ENCODE measurements at places on chromosomes 3 and 15.
A peak's percentile ranks its signal among the peaks of the same experiment; 100 is the strongest.

DNA sequence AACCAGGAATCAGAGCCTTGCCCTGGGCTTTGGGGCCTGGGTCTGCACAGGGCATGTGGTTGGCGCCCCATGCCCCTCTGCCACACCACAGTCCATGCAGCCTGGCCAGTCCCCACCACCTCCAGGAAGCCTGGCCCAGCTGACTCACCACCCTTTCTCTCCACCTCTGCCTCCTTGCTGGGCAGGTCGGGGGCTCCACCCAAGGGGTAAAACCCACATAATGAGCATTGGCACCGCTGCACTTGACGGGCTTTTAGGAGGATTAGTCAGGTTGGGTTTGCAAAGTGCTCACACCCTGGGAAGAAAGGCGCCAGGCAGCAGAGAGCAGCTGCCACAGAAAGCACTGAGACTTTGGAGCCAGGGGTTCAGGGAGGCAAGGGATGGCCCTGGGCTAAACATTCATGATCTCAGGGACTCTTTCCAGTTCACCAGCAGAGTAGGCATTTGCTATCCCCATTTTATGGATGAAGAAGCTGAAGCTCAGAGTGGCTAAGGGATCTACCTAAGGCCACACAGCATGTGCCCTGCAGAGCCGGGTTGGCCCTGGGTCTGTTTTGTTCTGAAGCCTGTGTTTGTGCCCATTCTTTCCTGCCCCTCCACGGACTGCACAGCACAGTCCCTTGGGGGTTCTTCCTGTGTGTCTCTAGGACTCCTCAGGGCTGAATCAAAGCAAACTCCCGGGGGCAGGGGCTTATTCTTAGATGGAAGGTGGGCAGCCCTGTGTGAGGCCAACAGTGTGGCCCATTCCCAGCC is 113.4 kb downstream of the ETFA start:
- peak; percentile 56 for DNase-seq

- DNase-seq = no peak
These were observed 42.2 kb upstream of the PTX3 start for GRCh38 chr3:157394411-157394810.

GRCh38 chr15:83474578-83474977 is 27.4 kb downstream of the SH3GL3 start:
- DNase-seq = no peak

DNA sequence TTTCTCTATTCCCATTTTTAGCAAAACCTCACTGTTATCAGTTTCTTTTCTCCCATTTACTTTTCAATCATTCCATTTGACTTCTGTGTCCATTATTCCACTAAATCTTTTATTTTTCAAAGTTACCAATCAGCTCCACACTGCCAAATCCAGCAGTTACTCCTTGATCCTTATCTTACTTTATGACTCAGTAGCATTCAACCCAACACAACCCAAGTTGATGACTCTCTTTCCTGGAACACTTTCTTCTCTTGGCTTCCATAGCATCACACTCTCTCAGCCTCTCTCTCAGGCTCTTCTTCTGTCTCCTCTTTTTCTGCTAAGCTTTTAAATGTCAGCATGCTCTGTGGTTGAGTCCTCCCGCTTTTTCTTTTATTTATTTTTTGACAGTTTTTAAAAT is 36.3 kb downstream of the RASGRP1 start:
- no peak for DNase-seq

- DNase-seq = no peak
These were observed 85.7 kb downstream of the CRYGS start for GRCh38 chr3:186458306-186459107.

GRCh38 chr3:46861605-46862368 is 1.5 kb downstream of the MYL3 start:
- peak; percentile 53 for DNase-seq

DNA sequence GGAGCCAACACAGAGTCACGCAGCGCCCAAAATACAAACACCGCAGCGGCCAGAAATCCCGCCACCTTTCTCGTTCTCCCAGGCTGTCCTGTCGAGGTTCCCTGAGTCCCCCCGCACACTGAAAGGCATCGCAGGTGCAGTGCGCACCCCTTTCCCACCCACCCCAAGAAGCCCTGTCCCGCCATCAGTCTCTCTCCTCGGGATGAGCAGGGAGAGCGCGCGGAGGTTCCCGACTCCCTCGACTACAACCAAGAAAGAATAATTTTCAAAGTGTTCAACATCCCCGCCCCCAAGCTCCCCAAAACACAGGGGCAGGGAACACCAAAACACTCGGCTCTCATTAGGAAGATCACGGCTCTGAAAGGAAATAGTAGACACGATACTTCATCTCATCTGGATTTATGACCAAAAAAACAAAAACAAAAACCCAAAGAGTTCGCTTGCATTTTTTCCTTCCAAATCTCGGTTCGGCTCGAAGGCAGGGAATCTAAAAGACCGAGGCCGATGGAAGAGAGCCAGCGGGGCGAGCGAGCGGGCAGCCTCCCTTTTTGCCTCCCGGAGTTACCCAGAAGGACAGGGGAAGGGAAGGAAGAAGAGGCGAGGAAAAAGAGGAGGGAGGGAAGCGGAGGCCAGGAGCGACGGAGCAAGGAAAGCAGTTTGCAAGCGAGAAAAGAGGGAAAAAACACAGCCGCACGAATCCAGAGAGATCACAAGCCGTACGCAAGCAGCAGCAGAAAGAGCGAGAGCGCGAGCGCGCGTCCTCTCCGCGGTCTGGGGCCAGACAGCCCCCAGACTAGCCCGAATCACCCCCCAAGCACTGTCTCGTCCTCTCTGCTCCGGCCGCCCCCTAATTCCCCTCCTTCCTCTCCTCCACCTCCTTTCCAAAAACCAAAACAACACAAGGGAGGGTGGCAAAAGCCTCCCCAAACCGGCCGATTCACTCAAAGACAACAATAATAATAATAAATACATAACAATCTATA is 808 bp downstream of the BCL6 start:
- DNase-seq = peak; percentile 85

DNA sequence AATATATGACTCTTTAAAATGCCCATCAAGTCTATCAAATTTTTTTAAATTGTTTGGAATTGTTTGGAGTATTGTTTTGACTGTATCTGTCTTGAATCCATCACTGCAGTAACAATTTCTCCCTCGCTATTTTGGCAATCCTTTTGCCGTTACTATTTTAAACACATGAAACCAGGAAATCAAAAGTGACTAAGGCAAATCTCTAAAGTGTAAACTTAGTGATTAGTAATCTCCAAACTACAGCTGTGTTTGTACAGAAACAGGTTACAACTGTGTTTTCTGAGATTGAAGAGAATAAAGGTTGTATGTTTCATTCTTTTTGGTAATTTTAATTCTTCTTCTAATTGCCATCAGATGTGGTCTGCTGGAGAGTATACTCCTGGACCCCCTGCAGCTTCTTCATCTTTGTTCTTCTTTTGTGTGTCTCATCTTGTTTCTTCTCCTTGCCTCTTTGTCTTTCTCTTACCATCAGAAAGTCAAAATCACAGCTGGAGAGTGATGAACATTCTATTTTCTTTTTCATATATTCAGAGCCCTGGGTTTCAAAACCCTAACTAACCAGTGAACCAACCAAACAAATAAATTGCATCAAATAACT is 465.4 kb downstream of the RBMS3 start:
- no peak for DNase-seq

GRCh38 chr3:14793126-14793857 is 25.5 kb upstream of the FGD5 start:
- DNase-seq = peak; percentile 75

- DNase-seq = no peak
These were observed 5.7 kb downstream of the GRM2 start for GRCh38 chr3:51712511-51712931.

GRCh38 chr15:65300924-65301441 is 3.5 kb upstream of the RNU5B-1 start:
- DNase-seq = no peak

- DNase-seq = no peak
These were observed 17.5 kb downstream of the COPS2 start for GRCh38 chr15:49137861-49138260.

DNA sequence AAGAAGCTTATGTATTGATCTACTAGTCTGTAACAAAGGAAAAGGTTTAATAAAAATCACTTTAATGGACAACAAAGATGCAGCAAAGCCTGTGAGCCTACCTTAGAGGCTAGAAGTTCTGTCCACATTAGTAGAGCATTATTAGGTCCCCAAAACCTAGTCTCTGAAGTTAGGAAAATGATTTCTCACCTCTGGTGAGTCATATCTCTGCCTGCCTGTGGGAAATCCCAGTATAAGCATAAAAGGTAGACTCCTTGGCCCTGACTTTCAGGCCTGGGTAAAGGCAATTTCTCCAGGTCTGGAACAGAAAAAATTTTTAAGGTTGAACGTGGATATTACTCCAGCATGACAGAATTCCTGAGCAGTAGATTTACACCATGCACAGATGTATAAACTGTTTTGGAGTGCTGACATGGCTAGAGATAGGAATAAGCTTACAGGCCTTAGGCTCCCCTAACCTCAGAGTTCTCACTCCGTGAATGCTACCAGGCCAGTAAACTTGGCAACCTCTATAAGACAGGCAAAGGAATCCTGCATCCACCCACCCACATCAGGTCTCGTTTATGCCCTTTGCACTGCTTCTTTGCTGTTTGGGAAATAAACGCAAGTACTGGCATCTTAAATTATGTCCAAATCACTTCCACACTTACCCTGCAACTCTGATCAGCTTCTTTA is 104.1 kb downstream of the SERPINI1 start:
- DNase-seq = no peak

DNA sequence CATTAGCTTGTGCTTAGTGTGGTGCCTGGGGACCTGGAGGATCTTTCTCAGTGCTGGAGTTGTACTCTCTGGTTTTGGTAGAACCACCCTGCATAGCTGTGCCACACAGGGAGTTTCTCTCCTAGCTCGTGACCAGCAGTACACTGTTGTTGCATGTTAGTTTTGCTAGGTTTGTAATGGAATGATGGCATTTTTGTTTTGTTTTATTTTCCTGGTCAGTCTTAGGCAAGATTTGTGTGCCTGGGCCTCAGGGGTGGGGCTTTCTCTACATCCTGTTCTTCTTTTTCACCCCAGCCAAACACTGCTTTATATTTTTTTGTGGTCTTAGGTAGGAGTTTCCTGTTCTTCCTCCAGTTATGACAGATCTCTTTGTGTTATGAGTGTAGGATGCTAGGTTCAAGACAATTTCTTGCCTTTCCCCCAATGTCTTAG is 534.5 kb upstream of the KCNMB2 start:
- DNase-seq = no peak

DNA sequence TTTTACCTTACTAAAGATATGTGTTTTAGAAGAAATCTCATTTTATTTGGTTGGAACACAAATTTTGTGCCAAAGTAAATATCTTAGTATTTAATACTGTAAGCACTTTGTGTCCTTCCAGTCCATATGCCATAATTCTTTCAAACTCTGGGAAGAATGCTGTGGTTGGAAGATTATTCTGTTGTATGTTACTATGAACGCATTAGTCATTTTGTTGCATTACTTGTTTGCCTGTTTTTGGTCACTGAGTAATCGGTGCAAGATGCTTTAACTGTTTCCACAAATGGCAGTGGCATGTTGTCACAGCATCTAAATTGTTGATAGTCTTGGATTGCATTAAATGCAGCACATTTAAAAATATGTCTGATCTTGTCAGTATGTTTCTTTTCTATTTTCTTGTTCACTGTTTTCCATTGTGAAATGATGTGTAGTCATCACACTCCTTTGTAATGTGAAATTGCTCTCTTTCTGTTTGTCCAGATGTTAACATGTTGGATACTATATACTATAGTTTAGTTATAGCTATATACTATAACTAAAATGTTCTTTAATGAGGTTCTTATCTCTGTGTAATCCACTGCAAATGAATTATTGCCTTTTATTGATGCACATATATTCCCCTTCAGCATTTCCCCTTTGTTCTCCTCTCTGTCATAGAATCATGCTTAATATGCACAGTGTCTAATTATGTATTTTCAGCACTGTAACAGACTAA is 89.9 kb upstream of the FLNB start:
- no peak for DNase-seq

- DNase-seq = peak; percentile 94
These were observed 78.2 kb downstream of the CCNL1 start for GRCh38 chr3:157081626-157082210.

DNA sequence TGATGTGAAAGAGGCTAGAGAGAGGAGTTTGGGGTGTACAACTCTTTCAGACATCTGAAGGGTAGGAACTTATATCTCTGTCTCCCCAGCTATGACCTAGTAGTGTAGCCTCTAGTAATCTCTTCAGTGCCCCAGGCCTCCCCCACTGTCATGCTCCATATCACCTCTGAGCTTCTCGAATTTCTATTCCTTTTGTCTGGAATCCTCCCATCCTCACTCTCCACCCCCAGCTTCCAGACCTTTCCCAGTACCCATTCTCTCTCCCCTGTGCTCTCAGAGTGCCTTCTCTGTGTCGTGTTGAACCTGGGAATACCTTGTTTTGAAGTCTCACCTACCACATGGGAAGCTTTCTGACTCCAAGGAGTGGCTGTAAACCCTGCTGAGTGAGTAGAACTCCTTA is 3.6 kb upstream of the RBPMS2 start:
- DNase-seq = no peak

DNA sequence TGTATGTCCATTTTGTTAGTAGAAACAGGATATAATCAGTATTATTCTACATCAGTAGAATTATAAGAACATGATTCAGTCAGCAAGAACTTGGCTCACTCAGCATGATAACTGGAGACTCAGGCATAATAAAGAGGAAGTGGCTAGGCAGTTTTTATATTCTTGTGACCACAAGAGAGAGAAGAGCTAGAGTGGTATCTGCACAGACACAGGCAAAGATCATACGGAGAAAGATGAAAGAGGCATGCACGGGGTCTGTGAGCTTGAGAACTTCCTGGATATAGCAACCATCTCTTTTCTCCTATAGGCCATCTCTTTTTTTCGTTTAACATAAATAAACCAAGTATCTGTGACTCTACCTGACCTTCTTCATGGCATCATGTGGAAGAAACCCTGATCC is 46.8 kb downstream of the MYO5A start:
- no peak for DNase-seq

DNA sequence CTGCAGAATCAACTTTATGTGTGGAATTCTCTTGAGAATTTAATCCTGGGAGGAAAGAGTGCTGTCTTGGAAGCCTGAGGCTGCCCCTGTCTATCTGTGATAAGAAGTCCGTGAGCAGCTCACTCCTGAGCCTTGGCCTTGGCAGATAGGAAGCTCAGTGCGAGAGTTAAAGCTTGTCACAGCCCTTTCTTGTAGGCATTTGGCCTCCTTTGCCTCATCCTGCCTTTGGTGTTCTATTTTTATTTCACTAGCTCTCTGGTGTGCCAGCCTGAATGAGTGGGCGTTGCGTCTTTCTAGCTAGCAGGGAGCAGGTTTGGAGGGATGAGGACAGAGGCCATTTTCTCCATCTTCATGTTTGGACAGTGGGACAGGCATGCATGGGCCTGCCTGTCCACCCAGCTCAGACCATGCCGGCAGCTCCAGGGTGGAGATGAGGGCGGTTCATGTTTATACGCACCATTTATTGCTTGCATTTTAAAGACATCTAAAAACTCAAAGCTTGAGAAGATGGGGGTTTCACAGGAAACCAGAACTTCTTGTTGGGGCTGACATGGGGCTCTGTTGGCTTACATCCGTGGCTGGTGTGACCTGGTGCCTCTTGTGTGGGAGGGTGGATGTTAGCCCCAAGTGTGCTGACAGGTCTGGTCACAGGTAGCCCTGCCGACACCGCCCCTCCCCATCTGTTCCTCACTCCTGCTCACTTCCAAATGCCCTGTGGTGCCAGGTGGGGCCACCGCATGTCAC is 29.8 kb downstream of the IRAK2 start:
- DNase-seq = no peak

GRCh38 chr3:149395107-149396089 is 17.9 kb upstream of the TM4SF1 start:
- no peak for DNase-seq

Measured in sigmoid colon (tissue), 7 donors.